Fibroblast of lung (primary cell): ENCODE measurements at places on chromosomes 16 and 17. TPM values are rescaled to one million over a fixed set of nuclear protein-coding genes. Genes with fewer than 3 reads are reported as not detected.
A peak's percentile ranks its signal among the peaks of the same experiment; 100 is the strongest.

Gene CMTR2
- polyA plus RNA-seq = 18.0 and 22.1 TPM in 2 replicates

GRCh38 chr16:17469741-17470181, 999 bp downstream of the XYLT1 start:
- DNase-seq = no peak

- no peak for DNase-seq
Observed at GRCh38 chr17:76077584-76078110, 1.3 kb upstream of the ZACN start.

Gene MPO
- polyA plus RNA-seq = 0.01 TPM in 2 replicates

DNA sequence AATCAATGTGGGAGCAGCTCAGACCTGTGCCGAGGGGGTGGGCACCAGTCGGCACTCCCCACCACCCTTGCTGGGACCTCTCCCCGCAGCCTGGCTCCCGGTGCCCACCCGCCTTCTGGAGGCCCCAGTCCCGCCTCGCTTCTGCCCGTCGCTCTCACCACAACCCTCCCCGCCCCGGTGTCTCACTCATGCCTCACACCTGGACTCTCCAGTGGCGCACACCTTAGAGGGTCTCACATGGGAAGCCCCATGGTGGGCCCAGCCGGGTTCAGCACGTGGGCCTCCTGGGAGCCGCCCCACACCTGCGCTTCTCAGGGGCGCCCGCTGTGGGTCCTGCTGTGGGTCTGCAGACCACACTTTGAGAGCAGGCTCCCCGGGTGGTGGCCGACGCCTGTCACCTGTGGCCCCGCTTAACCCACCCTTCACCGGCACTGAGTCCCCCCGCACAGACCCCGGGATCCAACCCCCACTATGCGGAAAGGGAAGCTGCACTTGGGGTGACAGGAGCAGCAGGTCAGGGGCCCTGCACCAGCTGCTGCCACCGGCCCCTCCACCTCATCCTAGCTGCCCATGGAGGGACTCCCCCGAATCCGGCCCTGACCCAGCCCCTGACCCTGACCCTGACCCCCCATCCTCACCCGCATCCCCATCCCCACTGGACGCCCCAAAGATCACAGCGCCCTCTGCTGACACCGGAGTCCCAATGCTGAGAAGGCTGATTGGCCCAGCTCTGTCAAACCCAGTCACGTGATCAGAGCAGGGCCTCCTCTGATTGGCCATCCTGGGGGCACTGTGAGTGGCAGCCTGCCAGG, 27.4 kb upstream of the SLC38A10 start:
- no peak for DNase-seq

GRCh38 chr16:49484451-49484849, 110.8 kb downstream of the C16orf78 start:
- DNase-seq = no peak

GRCh38 chr17:78429618-78429995, 51.2 kb downstream of the PGS1 start:
- no peak for DNase-seq

- no peak for DNase-seq
Observed at GRCh38 chr17:13387952-13388351, 213.8 kb downstream of the HS3ST3A1 start.

- no peak for DNase-seq
Observed at GRCh38 chr17:28391401-28391800, 14.6 kb downstream of the SLC46A1 start.

DNA sequence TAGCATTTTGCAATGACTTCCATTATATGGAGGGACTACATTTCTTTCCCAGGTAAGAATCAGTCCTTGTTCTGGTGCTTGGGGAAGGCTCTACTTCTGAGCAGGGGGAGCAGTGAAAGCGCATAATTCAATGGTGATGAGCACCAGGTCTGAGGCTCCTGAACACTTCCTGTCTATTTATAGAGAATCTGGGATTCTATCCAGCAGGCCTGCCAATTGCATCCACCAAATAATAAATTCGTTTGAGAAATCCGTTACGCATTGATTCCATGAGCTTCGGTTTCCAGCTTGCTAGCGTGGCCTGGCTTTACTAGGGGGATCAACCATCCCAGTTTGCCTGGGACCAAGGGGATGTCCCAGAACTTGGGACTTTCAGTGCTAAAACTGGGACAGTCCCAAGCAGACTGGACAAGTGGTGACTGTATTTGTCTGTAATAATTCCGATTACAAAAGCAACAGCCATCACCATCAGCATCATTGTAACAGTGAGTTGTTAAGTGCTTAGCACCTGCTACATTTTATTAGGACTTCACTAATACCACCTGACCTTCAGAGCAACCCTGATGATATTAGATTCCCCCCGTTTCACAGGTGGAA, 349.9 kb downstream of the MAF start:
- no peak for DNase-seq

DNA sequence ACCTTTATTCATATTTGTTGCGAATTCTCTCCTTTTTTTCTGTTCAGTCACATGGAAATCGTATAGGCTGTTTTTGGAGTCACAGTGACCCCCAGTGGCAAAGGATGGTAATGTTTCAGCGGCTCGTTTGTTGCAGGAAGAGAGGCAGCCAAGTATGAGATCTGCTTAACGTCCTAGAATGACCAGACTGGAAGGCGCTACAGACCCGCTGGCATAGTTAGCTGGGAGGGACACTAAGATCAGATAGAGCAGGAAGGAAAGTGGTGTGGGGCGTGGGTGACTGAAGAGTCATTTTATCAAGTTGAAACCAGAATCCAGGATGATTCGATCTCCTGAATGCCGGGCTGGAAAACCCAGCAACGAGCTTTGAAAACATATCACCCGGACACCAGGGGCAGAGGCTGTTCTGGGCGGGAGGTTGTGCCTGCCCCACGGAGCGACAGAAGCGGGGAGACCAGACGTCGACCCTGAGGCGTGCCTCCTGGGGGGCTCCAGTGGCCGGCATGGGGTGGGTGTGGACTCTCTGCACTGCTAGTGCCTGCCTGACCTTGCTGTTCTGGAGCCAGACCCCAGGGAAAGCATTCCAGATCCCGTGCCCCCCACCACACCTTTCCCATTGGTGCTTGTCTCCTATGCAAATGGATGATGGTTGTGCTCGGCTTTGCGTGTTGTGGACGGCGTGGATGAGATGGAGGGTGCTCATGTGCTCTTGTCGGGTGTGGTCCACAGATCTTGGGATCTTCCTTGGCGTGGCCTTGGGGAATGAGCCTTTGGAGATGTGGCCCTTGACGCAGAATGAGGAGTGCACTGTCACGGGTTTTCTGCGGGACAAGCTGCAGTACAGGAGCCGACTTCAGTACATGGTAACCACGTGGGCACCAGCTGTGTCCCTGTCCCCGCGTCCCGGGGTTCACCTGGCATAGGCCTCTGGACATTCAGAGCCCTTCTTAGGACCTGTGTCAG, 7.7 kb downstream of the IL34 start:
- DNase-seq = peak; percentile 70

GRCh38 chr16:70730031-70730430, 44.2 kb upstream of the MTSS2 start:
- no peak for DNase-seq

- DNase-seq = no peak
Observed at GRCh38 chr17:82334622-82335394, 1.2 kb upstream of the SECTM1 start.

DNA sequence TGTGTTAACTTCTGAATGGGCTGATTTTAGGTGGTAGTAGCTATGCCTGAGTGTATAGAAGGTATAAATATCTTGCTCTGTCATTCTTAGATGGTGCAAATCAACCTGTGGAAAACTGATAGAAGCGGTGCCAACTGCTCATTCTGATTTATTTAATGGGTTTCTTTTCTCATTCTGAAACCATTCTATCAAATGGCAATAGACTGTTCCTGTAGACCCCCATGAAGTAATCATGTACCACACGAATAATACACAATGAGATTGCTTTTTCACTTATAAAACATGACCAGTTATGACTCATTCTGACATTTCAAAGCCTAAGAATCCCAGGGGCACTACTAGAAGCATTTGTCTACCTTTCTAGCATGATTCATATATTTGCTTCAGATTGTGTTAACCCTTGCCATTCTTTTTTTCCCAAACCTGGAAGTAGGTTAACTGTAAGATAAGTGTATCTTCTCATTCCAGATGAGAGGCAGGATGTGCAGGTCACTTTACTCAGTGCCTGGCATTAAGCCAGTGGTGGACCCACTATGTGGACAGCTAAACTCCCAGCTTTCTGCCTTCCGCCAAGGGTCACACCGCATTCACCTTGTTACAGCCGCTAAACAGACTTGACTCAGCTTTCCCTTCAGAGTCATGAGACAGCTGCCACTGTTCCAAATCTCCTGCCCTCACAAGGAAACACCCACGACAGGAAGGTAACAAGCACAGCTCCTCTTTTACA, 16.4 kb upstream of the SLC16A11 start:
- peak; percentile 30 for DNase-seq

Gene CDK12
- polyA plus RNA-seq = 19.4 and 22.2 TPM in 2 replicates

- no peak for DNase-seq
Observed at GRCh38 chr17:7651097-7651664, 455 bp downstream of the ATP1B2 start.

GRCh38 chr17:77210331-77210730, 69.6 kb downstream of the SEC14L1 start:
- DNase-seq = no peak

DNA sequence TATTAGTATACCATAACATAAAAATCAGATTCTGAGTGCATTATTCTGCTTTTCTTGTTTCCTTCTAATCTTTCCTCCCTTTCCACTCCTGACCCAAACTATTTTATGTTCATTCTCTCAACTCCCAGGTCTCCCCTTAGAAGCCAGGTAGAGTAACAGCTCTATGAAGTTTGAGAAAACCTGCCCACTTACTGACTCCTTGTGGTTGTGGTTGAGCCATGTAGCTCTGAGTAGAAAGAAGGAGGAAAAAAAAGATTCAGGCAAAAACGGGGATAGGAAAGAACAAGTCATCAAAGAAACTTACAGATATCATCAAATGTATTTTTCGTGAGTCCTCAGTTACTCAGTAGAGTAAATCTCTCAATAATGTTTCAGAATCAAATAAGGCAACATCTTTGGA, 216.7 kb downstream of the PMP22 start:
- no peak for DNase-seq

DNA sequence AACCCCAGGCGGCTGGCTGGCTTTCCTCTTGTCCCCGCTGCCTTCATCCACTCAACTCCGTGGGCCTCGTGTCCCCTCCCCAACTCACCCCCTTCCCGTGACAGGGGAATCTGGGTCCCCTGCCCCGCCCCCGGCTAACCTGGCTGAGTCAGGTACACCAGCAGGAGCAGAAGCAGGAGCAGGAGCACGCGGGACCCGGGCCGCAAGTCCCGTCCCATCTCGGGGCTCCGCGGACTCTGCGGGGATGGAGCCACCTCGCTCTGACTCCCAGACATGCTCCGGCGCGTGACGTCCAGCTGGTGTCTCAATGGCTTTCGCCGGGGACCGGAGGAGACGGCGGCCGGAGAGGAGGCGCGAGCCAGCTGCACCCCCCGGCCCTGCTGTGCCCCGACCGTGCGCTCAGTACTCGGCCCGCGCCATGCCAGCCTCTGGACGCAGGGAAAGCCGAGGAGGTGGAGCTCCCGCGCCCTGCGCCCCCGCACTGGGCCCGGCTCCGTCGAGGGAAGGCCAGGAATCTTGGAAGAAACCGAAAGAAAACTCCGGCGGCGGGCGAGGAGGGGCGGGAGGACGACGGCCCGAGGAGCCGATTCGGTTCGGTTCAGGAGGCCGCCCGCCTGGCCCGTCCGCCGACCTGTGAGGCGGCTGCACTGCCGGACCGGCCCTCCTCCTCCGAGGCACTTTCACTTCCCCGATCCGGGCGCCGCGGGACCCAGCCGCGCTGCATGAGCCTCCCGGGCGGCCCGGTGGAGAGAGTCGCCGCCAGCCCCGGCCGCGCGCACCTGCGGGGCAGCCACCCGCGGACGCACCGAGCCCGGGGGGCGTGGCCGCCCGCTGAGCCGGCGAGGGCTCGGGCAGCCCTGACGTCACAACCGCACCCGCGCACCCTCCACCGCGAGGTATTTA, at the start of the genes CXCL16 and ZMYND15:
Gene CXCL16, minus strand, starts transcription at position 807 of the 903 bp plus-strand sequence. Its CDS starts 589 bp downstream, at position 218.
Gene ZMYND15, plus strand, starts transcription at position 712 of the 903 bp plus-strand sequence. CDS start 716 bp downstream, outside the sequence.
- DNase-seq = peak; percentile 44

GRCh38 chr16:60302676-60303075, 1568.6 kb upstream of the GOT2 start:
- DNase-seq = no peak

GRCh38 chr16:7839568-7839967, 506.9 kb downstream of the RBFOX1 start:
- no peak for DNase-seq

Gene DPEP2
- not detected in 2 replicates for polyA plus RNA-seq

DNA sequence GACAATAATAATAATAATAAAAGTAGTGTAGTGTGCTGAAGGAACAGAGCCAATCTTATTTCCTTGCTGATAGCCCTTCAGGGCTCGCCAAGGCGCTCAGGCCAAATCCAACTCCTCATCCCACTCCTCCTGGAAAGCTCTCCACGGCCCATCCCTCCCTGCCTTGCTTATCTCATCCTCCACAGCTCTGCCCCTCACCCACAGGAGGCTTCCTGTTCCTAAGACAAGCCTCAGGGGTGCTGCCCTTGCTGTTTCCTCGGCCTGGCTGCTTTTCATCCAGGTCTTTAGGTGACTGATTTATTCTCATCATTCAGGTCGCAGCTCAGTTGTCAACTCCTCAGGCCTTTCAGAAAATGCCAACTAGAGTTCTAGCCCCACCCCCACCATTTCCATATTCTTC, 11.2 kb downstream of the GTF3C1 start:
- DNase-seq = no peak

GRCh38 chr16:11242658-11243057, 13.3 kb downstream of the SOCS1 start:
- no peak for DNase-seq

DNA sequence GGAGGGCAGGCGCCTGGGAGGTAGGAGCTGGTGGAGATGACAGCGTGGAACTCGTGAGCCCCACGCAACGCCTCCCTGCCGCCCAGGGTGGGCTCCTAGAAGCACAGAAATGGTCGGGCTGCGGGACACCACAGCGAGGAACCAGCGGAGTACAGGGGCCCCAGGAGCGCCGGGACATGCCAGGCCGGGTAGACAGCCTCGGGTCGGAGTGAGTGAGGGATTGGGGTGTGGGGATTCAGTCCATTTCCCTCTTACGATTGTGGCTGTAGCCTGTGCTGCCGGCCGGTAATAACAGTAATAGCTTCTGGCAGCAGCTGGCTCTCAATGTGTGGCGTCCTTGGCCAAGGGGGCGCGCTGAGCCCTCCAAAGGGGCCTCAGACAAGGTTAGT, 12.2 kb upstream of the CES3 start:
- DNase-seq = no peak

Gene P2RX1
- 0.02 TPM in 1 of 2 replicates, not detected in the other for polyA plus RNA-seq

- DNase-seq = no peak
Observed at GRCh38 chr16:26909623-26910022, 157.1 kb upstream of the C16orf82 start.
